ENCODE measurements at places on chromosomes 5 and 9. TPM values are rescaled to one million over a fixed set of nuclear protein-coding genes. Genes with fewer than 3 reads are reported as not detected.

- no peak for ATAC-seq
Observed at GRCh38 chr5:159040181-159040580, 59.5 kb downstream of the EBF1 start.

GRCh38 chr5:10478436-10478835, 36.8 kb downstream of the ROPN1L start:
- ATAC-seq: no peak

- ATAC-seq: no peak
Observed at GRCh38 chr9:116323571-116323970, 170.0 kb downstream of the PAPPA start.

- no peak for ATAC-seq
Observed at GRCh38 chr9:14183001-14183400, 130.9 kb downstream of the NFIB start.

DNA sequence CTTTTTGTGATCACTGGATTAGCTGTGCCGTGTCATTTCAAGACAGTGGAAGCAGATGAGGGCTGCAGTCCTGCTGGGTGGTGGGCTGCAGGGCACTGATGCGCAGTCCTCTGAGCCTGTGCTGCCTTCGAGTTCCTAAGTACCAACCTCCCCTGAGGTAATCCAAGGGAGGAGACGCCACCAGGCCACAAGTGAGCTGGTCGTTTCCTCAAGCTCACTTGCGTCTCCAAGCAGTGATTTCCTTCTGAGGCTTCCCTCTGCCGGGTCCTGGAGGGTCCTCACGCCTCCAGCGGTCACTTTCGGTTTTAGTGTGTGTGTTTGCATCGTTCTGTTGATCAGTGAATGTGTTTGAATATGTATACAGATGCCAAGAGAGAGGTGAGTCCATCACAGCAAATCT, 115.7 kb downstream of the TRIO start:
- no peak for ATAC-seq

DNA sequence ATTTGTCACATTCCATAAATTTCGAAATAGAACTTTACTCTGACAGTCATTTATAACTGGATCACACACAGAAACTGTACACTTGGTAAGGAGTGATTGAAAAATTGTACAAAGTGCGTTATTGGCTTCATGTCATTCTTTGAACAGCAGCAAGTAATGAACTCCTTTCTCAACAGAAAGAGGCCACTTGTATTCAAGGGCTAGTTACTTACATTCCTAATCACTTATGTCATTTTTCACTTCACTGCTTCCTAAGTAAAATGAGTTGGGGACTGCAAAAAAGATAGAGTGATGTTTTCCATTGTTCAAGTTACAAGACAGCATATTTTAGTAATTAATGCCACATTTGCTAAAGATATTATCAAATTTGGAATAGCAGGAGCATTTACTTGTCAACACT, 893.2 kb downstream of the DTWD2 start:
- no peak for ATAC-seq

DNA sequence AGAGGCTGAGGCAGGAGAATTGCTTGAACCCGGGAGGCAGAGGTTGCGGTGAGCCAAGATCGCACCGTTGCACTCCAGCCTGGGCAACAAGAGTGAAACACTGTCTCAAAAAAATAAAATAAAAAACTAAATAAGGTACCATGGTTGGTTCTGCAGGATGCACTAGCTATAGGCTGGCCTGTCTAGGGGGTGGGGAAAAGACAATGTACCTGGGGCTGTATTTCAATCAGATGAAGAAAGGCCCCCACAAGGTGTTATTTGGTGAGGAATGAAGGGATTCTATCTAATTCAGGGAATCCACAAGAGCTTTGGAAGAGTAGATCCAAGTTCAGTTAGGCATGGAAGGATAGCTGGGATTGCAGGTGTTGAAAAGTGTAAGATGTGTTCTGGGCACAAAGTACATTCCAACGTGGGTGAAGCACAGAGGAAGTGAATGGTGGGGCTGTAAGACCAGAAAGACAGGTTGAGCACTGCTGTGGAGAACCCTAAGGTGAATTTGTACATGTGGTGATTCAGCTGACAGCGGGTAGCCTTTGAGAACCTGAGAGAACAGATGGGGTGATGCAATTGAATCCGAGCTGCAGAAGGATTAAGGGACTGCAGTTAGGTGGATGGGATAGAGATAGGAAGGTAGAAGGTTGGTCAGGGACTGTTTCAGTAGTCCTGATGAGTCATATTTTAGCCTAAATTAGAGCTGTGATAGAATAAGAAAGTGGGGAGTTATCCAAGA, 71.8 kb downstream of the CAST start:
- ATAC-seq: peak; percentile 100

- no peak for ATAC-seq
Observed at GRCh38 chr9:118482306-118482705, 778.1 kb downstream of the TLR4 start.

- ATAC-seq: no peak
Observed at GRCh38 chr9:89817151-89817950, 212.5 kb downstream of the GADD45G start.

GRCh38 chr9:74094766-74095165, 402.4 kb upstream of the RORB start:
- ATAC-seq: no peak

GRCh38 chr9:38382141-38382540, 10.4 kb upstream of the ALDH1B1 start:
- ATAC-seq: no peak

- ATAC-seq: no peak
Observed at GRCh38 chr5:72691751-72692150, 124.7 kb upstream of the TNPO1 start.

DNA sequence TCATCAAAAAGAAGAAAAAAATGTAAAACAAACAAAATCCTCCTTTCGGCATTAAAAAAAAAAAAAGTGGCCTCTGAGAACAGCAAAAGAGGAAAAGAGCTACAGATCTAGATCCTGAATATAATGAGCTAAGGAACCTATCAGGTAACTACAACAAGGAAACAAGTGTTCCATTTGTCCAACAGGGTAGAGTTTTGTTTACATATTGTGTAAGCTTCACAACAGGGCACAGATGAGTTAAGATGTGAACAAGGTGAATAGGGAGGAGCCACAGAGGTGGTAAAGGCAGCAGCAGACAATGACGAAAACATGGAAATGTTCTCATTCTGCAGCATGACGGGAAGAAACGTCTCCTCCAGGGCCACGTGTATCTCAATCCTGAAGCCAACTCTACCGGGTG, 14.4 kb downstream of the ELP1 start:
- peak; percentile 43 for ATAC-seq

DNA sequence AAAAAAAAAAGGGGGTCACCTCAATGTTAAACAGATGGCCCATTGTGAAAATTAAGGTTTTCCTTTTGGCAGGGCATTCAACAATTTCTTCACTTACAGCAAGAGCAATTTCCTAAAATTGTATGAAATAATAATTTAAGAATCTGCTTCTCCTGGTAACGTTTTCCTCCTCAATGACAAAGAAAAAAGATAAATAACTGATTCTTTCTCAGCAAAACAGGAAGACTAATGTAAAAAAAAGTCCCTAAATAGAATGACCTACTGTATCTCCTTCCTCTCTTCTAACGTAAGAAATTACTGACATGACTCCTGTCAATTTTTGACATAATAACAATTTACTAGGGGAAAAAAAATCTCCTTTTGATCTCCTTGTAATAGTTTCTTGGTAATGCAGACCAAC, 25.5 kb downstream of the ABHD17B start:
- ATAC-seq: no peak

GRCh38 chr5:73682176-73682575, 56.2 kb downstream of the ARHGEF28 start:
- ATAC-seq: no peak

DNA sequence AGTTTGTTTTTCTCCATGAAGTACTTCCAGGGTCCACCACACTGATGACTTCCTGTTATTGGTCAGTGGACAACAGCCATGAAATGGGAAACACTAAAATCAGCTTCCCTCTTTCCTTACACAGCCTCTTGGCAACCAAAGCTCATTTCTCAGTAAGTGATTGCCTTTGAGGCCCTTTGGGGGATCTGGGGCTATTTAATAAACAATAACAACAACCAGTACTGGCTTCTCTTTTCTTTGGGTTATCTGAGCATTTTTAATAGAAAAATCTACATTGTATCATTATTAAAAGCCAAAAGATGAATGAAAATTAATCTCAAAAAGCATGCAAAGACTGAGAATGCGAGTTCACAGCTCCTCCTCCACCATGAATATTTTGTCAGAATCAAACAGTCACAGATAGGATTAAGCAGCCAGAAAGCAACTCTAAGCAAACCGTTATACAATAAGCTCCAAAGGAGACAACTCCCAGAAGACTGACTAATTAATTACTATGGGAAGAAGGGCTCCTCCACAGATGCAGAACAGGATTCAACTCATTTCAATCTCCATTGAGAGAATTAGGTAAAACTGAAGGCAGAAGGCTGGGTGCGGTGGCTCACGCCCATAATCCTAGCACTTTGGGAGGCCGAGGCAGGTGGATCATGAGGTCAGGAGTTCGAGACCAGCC, 68.3 kb downstream of the SERINC5 start:
- ATAC-seq: peak; percentile 58

GRCh38 chr5:115907177-115907576, 55.1 kb upstream of the LVRN start:
- no peak for ATAC-seq

DNA sequence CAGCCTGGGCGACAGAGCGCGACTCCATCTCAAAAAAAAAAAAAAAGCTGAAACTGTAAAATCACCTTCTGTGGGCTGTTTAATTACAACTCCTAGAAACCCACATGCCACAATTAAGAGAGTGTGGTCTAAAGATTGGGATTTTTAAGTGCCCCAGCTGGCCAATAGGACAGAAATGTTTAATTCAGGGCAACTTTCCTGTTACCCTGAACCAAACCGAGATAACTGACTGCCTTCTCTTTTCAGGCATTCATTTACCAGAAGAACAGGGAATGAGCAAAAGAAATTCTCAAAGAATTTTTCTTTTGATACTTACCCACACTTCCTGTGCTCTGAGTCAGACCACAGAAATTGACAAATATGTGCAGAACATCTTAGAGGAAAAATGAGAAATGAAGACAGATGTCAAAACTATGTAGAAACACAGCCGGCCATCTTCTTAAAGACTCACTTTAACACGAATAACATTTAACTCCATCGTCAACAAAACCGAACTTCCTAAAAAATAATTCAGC, 221.3 kb upstream of the DAPK1 start:
- no peak for ATAC-seq

GRCh38 chr9:15785584-15785983, 232.7 kb downstream of the CCDC171 start:
- ATAC-seq: no peak

GRCh38 chr9:34575862-34576596, 13.5 kb downstream of the CNTFR start:
- ATAC-seq: no peak

- ATAC-seq: no peak
Observed at GRCh38 chr9:117411547-117411946, 3.3 kb downstream of the ASTN2 start.

GRCh38 chr5:64339769-64340168, 166.0 kb upstream of the RGS7BP start:
- ATAC-seq: no peak

GRCh38 chr5:53971131-53971530, 339.2 kb downstream of the ARL15 start:
- no peak for ATAC-seq

DNA sequence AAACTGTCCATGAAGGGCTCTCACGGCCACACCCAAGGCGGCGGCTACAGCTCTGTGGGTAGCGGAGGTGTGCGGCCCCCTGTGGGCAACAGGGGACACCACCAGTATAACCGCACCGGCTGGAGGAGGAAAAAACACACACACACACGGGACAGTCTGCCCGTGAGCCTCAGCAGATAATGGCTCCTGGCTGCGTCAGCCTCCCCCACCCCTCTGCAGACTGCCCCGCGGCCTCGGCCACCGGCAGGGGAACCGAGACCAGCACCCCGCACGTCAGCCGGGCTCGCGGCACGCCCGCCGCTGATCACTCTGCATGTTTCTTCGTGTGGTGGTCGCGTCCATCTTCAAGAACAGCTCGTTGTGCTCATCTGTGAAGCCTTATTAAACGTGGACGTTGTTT, 41.5 kb downstream of the TENT4A start:
- ATAC-seq: no peak

PCDHA1 gene
- total RNA-seq: not detected

TMOD1 gene
- 0.60 TPM for total RNA-seq

CDC23 gene
- 20.6 TPM for total RNA-seq

LRRC70 gene
- 0.16 TPM for total RNA-seq

RFK gene
- 6.6 TPM for total RNA-seq

SPAG8 gene
- 0.20 TPM for total RNA-seq

MEIKIN gene
- not detected for total RNA-seq

ZNF618 gene
- total RNA-seq: 2.0 TPM

NADK2 gene
- total RNA-seq: 13.6 TPM

ENC1 gene
- 2.6 TPM for total RNA-seq

DBH gene
- not detected for total RNA-seq

FAM114A2 gene
- total RNA-seq: 24.4 TPM

TOR2A gene
- 9.5 TPM for total RNA-seq

TICAM2 gene
- 1.2 TPM for total RNA-seq

Measured in esophagus mucosa (tissue), 1 donor.